ENCODE measurements at places on chromosomes 2 and 18.

DNA sequence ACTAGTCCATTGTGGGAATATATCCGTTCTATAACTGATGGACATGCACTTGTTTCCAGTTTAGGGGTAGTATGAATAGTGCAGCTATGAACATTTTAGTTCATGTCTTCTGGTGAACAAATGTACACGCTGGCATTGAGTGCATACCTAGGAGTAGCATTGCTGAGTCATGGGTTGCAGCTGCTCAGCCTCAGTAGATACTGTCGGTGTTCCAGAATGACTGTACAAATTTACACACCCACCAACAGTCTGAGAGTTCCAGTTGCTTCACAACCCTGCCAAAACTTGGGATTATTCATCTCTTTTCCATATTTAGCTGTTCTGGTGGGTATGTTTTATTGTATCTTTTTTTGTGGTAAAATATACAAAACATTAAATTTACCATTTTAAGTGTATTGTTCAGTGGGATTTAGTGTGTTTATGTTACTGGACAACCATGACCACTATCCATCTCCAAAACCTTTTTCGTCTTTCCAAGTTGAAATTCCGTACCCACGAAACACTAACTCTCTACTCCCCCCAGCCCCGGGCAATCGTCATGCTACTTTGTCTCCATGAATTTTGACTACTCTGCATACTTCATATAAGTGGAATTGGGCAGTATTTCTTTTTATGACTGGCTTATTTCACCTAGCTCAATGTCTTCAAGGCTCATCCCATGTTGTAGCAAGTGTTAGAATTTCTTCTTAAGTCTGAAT lies 281.0 kb downstream of the PRKCE start:
- no peak for DNase-seq

- no peak for DNase-seq
These were observed 261.6 kb upstream of the KYNU start for GRCh38 chr2:142615876-142616275.

GRCh38 chr2:223101340-223102039 lies 49.5 kb downstream of the KCNE4 start:
- peak; percentile 91 for DNase-seq

DNA sequence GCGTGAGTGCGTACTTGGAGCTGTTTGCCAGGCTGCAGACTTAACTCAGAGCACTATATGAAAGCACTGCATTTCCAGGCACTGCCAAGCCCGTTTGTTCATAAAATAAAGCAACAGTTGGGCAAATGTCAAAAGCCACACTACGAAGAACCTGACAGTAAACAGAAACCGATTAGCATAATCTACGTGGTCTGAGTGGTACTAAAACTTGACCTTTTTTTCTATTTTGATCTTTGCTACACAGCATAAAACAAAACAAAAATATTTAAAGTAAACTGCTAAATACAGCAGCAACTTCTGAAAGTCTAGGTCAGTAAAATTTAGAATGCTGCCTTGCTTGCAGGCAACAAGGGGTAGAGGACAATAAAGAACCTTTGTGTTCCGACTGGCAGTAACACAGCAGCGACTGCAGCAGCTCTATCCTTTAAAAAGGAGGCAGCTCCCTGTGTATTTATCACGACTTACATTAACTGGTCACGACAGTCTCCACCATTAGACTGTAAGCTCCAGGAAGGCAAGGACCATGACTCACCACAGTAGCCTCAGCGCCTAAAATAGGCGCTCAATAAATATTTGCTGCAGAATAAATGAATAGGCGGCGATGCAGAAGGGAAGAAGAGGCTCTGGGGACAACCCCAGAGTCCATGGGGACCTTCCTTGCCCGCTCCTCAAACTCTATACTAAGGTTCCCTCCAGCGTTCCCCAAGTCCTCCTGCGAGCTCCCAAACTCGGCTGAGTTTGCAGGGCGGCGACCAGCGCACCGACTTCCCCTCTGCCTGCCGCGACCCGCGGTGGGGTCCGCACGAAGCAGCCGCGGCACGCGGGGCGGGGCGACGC lies 902 bp downstream of the SS18 start:
- peak; percentile 41 for DNase-seq

DNA sequence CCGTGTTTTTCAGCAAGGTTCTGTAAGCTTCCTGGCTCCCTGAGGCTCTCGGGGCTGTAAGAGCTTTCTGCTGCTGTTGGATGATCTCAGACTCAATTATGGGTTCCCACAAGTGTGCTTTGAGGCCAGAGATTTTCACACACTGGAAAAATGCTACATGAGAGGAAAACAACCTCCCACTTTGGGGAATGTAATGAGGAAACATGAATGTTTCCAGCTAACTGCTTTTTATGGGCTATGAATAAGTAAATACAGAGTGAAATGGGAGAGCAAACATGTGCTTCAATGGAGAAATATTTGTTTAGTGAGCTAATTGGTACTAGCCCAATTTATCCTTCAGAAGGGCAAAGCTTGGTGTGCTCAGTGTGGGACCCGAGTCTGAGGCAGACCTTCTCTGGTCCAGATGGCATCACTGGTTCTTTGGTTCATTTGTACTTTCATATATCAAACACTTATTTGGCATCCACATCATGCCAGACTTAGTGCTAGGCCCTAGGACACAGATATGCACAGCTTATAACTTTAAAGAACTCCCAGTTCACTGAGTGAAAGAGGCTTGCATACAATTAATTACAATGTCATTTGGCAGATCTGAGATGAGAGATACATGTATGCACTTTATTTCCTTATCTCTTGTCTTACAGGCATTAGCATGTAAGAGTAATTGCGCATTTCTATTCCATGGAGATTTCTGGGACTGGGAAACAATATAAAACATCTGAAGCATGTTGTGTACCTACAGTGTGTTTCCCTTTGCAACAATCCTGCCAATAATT lies 248.8 kb downstream of the RDH14 start:
- no peak for DNase-seq

DNA sequence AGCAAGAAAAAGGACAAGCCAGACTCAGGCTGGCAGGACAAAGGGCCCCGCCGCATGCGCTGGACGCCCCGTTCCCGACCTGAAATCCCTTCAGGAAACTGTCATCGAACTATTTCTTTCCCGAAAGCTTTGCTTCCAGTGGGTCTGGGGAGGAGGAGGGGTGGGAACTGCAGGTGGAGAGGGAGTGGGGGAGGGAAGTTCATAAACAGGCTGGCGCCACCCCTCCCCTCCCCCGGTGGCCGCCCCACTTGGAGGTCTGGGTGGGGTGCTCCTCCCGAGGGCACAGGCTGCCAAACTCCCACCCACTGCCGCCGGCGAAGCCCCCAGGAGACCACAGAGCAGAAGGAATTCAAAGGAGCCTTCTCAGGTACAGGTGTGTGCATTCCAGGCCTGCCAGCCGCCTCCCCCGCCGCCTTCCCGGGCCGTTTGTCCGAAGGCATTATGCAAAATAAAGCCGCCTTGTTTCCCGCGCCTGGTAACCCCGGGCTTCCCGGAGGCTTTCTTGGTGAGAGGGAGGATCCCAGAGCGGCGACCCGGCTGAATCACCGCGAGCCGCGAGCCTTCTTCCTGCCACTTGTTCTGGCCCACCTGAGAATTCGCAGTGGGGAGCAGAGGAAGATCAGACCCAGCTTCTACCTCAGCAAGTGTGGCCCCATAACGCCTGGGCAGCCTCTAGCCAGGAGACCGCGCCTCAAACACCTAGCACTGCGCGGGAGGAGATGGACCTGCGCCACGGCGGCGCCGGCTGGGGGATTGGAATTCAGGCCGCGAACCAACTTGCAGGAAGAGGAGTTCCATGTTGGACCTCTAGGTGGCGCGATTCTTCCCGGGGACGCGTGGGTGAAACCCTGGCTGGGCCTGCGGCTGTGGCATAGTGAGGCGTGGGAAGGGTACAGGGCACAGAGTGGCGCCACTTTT lies 101.9 kb downstream of the FOXI3 start:
- DNase-seq, result peak; percentile 93

DNA sequence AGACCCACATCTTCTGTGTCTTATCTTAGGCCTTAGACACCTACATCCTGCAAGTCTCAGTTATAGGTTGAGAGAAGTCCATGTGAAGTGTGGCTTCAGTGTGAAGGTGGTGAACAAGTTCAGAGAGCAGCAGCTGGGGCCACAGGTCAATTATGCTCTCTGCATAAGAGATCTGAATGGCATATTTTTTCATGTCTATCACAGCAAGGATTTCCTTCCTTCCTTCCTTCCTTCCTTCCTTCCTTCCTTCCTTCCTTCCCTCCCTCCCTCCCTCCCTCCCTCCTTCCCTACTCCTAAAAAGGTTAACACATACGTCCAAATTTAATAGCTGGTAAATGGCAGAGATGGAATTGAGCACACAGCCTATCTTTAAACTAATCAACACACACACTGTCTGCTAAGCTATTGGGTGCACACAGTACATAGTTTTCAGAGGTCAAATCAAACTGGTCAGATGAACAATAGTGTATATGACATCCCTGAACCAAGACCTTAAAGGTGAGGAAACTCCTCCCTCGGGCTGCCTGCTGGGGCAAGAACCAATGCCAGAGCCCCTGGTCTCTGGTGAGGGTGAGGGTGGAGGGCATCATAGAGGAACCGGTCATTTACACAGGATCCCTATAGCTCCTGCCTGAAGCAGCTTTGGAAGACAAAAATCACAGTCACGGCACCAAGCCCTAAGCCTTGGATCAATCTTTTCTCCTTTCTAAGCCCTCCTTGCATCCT lies 240.9 kb downstream of the ICOS start:
- DNase-seq, result no peak

- no peak for DNase-seq
These were observed 157.3 kb downstream of the DYSF start for GRCh38 chr2:71610671-71611070.

DNA sequence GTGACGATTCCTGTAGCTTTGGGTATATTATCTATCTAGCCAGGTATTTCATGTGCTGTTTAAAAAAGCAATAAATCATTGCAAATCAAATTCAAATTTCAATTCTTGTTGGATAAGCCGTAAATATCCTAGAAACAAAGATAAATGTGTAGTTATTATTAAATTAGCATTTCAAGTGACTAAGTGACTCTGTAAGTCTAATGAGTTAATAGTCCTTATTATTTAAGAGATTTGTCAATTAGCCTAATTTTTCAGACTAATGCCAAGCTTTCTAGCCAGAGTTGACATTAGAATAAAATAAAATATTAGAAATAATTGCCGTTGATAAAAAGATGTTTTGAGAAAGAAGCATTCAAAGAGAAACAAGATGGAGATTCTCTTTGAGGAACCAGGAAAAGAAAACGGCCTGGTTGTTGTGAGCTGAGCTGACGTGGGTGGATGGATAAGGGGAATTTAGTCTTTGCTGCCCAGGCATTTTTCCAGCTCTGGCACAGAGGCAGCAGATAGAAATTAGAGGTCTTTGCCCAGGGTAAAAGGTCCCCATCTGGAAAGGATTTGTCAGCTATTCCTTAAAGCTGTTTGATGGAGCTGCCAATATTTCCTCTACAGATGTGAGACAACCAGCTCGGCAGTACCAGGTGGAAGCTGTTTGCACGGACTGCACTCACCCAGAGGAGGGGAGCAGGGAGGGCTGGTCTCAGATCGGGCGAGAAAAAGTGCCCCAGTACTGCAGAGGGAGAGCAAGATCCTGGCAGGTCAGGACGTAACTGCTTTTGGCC lies 117.3 kb upstream of the SEC11C start:
- DNase-seq, result no peak

GRCh38 chr2:209441541-209441940 lies 17.7 kb downstream of the MAP2 start:
- DNase-seq, result no peak

GRCh38 chr2:23695214-23695889 lies 231.6 kb downstream of the ATAD2B start:
- DNase-seq, result no peak

GRCh38 chr2:162072181-162072702 lies 1.8 kb downstream of the DPP4 start:
- DNase-seq, result no peak

GRCh38 chr18:29726646-29727045 lies 1315.9 kb downstream of the DSC3 start:
- DNase-seq, result peak; percentile 4

- DNase-seq, result no peak
These were observed 31.7 kb upstream of the SIX3 start for GRCh38 chr2:44909831-44910230.

GRCh38 chr2:138155304-138155703 lies 191.0 kb downstream of the HNMT start:
- no peak for DNase-seq

DNA sequence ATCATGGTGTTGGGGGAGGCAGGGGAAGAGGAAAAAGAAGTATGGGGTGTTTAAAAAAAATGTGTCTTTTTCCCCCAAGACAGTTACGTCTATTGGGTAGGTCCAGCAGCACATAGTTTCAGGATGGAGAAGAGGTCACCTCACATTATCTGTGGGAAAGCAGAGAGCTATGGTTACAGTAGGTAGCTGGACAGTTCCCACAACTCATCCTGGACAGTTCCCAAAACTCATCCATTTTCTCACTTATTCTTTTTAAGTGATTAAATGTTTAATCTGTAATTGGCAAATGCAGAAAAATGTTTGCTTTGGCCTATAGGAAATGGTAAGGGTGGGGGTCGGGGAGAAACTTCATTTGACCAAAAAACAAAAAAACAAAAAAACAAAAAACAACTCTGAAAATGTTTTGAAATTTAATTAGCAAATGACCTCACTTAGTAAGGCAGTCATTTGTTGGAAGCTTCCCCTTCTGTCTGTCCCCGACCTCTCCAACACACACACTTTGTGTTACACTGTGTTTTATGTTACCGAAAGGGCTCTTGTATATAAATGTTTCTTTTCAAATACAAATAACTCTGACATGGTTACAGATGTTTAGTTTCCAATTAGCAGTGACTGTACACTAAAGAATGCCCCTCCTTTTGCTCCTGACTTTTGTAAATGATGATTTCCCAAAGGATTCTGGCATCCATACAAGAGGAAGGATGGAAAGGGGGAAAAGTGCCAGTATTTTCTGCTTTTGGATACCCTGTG lies 173.3 kb upstream of the ZFP36L2 start:
- no peak for DNase-seq

Measured in GM23338 (cell line).